Stimulated activated CD4-positive, alpha-beta T cell treated with anti-CD3 and anti-CD28 coated beads, Interleukin-1b, Interleukin-23, amount 100 ng/mL, for 24 hours (primary cell): ENCODE measurements at places on chromosomes 4 and X.

GRCh38 chr4:79626611-79627010 lies 218.6 kb upstream of the GK2 start:
- no peak for DNase-seq

- DNase-seq, result no peak
Observed at GRCh38 chrX:79138658-79139241, 5.7 kb upstream of the GPR174 start.

DNA sequence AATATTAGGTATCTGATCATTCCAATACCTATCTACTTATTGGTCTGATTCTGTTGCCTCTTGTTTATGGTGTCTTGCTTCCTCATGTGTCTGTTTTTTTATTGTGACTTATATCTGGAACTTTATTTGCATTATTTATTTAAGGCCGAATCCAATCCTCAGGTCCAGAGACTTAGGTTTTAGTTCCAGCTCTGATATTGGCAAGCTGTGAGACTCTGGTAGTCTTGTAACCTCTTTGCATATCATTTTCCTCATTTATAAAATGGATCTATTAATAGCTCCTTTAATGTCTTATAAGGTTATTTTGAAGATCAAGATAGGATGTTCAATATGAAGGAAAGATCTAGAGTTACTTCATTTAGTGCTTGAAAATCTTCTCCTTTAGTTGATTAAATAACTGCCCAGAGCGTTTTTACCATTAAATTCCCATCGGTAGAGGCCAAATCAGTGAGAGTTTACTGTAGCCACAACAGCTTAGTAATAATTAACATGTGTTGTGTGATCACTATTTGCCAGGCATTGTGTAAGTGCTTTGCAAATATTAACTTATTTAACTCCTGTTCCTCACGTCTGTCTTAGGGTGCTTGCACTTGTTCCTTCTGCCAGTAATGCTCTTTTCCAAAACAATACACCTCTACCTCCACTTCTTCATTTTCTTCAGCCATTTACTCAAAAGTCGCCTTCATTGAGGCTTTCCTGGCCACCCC lies 82.2 kb downstream of the CC2D2A start:
- DNase-seq, result no peak

DNA sequence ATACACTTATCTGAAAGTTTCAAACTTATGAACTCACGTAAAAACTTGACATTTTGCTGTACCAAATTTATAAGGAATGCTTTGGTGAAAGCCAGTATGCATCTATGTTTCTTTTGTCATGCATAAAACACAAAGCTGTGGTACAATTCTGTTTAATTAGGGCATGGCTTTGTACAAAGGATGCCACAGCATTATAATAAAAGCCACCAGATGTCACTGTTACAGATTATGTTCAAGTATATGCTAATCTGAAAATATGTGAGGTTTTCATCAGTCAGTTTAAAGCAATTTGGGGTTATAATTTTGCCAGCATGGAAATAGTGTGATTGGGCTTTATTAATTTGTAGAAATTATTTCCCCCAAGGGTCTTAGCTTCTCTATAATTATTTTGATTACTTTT lies 69.0 kb downstream of the ATOH1 start:
- DNase-seq, result no peak

DNA sequence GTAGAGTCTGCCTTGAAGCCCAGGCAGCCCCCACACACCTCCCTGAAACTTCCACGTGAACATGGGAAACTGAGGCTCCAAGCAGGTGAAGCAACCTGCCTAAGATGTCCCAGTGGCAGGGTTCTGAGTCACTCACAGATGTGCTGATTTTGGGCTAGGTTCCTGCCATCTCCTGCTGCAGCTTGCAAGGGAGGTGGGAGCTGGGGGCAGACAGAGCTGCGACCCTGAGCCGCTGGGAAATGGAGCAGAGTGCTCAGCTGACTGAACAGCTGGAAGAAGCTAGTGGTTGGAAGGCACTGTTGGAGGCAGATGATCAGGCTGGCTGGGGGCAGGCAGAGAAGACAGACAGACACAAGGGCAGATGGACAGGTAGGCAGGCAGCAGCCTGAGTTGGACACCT lies 3.6 kb upstream of the FATE1 start:
- no peak for DNase-seq

- DNase-seq, result no peak
Observed at GRCh38 chr4:73751166-73751565, 10.8 kb downstream of the CXCL8 start.

DNA sequence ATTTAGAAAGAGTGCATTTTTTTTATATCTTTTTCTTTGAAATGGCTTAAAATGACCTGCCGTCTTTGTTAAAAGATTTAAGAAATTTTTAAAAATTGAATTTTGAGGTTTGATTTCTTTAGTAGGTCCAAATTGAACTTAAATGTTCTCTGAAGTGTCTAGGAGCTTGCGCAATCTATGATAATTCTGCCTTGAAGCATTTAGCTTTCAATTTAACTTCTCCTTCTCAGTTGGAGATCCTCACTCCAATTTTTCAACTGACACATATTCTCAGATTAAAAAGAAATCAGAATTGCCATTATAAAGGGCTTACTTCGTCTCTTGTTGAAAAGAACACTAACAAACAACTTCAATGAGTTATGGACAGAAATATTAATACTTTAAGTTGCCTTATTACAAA lies 273.5 kb downstream of the TMA16 start:
- no peak for DNase-seq

DNA sequence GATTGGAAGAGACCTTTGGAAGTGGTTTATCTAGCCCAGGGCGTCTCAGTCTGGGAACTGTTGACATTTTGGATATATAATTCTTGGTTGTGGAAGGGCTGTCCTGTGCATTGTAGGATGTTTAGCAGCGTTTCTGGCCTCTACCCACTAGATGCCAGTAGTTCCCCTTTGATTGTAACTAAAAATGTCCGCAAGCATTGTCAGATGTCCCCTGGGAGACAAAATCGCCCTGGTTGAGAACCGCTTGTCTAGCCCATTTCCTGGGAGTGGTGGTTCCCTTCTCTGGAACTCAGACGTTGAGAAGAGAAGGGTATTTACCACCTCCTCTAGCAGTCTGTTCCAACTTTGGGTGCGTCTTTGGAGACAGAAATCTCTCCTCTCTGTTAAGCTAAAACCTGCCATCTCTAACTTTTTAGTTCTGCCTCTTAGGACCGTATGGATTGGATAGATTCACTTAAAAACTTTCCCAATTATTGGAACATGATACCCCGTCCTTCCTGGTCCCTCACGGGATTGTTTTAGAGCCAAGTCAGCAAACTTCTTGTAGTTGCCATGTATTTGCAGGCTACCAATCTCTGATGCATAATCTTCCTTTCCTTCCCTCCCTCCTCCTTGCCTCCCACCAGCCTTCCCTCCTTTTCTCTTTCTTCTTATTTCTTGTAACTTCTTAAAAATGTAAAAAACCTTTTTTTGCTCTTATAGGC lies 13.9 kb downstream of the TMEM165 start:
- no peak for DNase-seq

DNA sequence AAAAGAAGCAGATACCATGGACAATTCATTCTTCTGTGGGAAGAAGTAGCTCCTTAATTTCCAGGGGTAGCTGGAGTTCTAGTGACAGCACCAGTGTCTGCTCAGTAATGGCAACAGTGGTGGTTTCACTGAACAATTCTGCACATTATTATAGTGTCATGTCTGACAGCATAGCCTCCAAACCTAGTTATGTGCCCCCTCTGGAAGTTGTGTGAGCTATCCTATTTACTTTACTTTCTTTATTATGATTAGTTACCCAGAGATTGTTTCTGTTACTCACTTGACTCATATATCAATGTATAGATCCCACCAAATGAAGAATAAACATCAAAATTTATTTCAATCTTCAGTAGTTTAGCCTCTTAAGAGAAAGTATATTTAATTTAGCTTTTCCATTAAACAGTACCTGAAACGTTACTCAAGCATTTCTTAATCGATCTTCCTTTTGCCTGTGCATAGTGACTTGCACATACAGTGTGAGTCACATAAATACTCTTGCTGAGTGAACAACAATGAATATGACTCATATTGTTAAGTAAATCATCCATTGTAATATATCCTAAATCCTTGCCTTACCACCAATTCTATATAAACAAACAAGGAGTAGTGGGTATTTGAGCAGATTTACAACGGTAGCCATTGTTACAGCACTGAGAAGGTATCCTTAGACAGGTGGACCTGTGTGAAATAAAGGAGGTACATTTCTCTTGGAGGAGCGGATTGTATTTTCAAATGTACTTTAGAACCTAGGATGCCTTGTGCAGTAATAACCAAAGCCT lies 534.7 kb downstream of the ANKRD50 start:
- DNase-seq, result no peak

DNA sequence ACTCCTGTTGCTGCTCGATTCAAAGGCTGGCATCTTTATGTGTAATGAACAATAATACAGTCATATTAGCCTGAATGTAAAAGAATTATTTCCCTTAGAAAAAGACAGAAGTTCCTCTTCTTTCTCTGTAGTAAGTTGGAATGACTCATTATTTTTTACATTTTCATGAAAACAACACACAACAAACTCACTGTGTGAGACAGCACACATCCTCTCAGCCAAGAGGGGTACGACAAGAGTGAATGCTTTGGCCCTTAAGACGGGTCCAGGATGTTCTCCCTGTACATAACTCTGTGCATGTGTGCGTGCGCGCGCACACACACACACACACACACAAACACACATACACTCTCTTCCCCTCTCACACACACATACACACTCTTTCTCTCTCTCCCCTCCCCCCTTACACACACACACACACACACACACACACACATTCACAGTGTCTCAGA lies 72.8 kb downstream of the MANBA start:
- no peak for DNase-seq

- no peak for DNase-seq
Observed at GRCh38 chr4:67071641-67072040, 473.7 kb downstream of the CENPC start.

GRCh38 chr4:133149932-133150471 lies 908 bp downstream of the PCDH10 start:
- DNase-seq, result no peak

- DNase-seq, result no peak
Observed at GRCh38 chrX:56798339-56798711, 69.3 kb downstream of the NBDY start.

DNA sequence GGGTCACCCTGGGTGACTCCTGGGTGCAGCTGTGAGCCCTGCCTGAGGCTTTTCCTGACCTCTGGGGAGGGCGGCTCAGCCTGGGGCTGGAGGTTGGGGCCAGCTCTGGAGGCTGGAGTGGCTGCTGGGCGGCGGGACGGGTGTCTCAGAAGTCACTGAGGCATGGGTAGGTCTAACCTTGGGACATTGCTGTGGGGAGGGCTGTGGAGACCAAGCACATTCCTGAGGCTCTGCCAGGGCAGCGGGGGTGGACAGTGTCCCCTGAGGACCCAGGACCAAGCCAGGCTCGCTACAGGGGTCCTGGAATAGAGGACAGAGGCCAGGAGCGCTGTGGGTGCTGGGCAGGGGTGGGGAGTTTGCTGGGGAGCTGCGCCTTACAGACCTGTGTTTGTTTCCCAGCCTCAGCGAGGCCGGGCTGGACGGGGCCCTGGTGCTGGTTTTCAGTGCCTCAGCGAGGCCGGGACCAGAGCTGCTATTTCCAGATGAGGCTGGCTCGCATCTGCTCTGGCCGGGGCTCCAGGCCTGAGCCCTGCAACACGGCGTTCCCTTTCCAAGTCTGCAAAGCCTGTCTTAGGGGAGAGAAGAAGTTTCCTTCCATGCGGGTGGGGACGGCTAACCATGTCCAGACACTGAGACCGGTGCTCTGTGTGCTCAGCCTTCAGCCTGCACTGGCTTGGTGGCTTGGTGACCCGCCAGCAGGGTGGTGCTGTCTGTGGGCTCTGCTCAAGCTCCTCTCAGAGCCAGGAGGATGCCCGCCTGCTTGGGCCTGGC lies 3.0 kb upstream of the SLC25A6 start:
- DNase-seq, result no peak

GRCh38 chr4:36241771-36242170 lies 2.5 kb downstream of the ARAP2 start:
- no peak for DNase-seq

DNA sequence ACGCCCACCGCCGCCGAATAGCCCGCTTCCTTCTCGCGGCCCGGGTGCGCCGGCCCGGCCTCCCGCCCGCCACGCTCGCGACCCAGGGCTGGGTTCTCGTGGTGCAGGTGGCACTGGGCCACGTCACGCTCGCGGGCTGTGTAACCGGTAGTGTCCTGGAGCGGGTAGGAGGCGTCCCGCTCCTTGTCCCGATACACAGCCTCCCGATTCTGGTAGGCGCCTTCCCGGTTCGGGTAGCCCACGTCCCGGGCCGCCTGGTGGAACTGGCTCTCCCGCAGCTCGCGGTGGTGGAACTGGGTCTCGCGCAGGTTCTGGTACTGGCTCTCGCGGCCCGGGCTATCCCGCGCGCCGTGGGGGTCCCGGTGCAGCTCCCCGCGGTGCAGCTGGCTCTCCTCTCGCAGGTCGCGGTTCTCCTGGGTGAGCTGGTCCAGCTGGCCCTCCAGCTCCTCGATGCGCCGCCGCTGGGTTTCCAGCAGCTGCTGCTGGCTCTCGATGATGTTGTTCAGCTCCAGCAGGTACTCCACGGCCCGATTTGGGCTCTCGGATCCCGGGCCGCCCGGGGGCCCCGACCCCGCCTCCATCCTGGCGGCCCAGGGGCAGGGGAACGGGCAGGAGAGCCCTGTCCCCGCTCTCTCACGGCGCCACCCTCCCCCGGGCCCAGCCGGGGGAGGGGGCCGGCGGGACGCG lies 39.3 kb upstream of the IQSEC2 start:
- no peak for DNase-seq

DNA sequence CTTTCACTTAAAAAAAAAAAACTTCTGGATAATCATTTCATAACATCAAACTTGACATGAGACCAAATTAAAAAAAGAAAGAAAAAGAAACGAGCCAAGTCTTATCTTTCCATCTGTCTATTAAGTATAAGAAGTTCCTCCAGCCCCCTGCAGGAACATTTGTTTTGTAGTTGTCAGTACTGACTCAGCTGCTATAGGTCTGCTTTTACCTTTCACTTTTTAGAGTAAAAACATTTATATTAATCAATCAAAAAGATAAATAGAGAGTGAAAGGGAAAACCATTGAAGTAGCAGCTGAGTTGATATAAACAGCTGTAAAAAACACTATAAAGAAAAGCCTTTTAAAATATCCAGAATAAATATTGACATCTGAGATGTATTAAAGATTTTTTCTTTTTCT lies 46.1 kb downstream of the CCDC158 start:
- DNase-seq, result no peak

GRCh38 chr4:35644591-35644990 lies 599.7 kb downstream of the ARAP2 start:
- no peak for DNase-seq

GRCh38 chr4:1667273-1667672 lies 16.8 kb downstream of the FAM53A start:
- no peak for DNase-seq

DNA sequence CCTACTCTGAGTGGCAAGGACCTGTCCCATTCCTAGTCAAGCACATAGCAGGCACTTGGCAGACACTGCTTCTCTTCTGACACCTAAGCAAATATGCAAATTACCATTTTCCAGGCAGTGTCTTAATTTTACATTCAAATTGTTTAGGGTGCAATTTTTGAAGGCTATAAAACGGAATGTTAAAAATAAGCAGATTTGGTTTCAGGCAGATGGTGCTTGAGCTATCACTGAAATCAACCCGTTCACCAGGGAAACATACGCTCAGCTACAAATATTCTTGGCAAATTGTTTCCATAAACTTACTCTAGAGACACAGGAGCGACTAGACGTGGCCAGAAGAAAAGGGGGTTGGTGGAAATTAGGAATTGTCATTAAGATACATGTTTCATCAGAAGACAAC lies 45.7 kb downstream of the BEND2 start:
- DNase-seq, result no peak

GRCh38 chrX:30241724-30242415 lies at the start of gene MAGEB4:
MAGEB4 (plus strand) TSS chrX:30242000; CDS start chrX:30242136, 136 bp downstream.
- DNase-seq, result no peak
